ENCODE measurements at places on chromosomes 3 and 15.

- DNase-seq: peak; percentile 26
These were observed 1.3 kb downstream of the FRMD5 start for GRCh38 chr15:44193651-44194322.

GRCh38 chr3:57778494-57778893 lies 22.4 kb downstream of the SLMAP start:
- DNase-seq: no peak

- no peak for DNase-seq
These were observed 222.4 kb downstream of the RYR3 start for GRCh38 chr15:33533197-33533596.

- peak; percentile 81 for DNase-seq
These were observed 16.5 kb downstream of the SEMA7A start for GRCh38 chr15:74417225-74417624.

GRCh38 chr3:24589931-24590880 lies 95.6 kb upstream of the THRB start:
- DNase-seq: no peak

DNA sequence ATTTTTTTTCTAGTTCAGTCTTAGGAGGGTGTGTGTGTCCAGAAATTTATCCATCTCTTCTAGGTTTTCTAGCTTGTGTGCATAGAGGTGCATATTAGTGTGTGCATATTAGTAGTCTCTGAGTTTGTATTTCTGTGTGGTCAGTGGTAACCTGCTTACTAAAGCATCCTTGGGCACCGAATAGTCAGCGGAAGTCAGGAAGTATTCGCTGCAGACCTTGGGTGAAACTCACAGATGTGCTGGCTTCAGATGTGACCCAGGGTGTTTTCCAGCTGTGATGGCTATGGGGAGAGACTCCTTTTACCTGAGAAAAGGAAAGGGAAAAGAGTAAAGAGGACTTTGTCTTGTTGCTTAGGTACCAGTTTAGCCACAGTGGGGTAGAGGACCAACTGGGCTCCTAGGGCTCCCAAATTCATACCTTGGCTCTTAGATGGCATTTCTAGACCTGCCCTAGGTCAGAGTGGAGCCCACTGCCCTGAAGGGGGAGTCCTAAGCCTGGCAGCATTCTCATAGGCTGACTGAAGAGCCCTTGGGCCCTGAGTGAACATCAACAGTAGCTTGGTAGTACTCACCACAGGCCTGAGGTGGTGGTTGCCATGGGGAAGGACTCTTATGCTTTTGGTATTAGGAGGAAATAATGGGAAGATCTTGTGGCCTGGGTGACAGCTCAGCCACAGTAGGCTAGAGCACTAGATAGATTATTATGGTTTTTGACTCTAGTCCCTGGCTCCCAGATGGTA lies 286.0 kb upstream of the ZPLD1 start:
- DNase-seq: no peak

- DNase-seq: peak; percentile 33
These were observed 10.2 kb upstream of the TGFBR2 start for GRCh38 chr3:30596152-30596551.

- DNase-seq: no peak
These were observed 41.4 kb downstream of the UBE2E2 start for GRCh38 chr3:23244324-23245041.
